ENCODE measurements at places on chromosomes 12 and 14. TPM values are rescaled to one million over a fixed set of nuclear protein-coding genes. Genes with fewer than 3 reads are reported as not detected.
A peak's percentile ranks its signal among the peaks of the same experiment; 100 is the strongest.

The LRP1-AS gene
- not detected for total RNA-seq

The APOF gene
- total RNA-seq = not detected

The TAS2R30 gene
- 1.1 TPM for total RNA-seq

The TDRD9 gene
- 0.16 TPM for total RNA-seq

DNA sequence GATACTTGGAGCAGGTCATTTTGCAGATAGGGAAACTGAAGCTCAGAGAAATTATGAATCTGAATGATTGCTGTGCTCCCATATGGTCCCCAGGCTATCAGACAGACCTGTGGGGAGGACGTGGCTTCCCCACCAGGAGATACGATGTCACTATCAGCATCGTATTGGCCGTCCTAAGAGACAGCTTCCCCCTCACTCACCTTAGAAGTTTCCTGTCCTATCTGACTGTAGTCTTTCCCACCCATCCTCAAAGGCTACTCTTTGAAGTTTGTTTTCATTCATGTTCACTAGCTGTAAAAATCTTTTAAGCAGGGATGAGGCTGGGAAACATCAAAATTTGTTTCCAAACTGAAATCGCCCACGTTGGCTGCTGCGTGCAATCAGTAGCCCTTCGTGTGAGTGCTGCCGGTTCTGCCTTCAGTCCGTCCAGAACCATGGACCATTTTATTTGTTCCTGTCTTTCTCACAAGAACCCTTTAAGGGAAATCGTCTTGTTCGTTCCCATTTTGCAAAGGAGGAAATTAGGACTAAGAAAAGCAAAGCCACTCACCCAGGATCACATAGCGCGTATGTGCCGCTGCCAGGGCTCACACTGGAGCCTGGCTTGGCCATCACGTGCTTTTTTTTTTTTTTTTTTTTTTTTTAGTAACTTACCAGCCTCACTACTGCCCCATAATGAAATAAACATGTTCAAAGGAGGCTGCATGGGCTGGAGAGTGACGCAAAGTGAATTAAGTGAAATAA lies 1.0 kb upstream of the KDM2B start:
- ATAC-seq = no peak

DNA sequence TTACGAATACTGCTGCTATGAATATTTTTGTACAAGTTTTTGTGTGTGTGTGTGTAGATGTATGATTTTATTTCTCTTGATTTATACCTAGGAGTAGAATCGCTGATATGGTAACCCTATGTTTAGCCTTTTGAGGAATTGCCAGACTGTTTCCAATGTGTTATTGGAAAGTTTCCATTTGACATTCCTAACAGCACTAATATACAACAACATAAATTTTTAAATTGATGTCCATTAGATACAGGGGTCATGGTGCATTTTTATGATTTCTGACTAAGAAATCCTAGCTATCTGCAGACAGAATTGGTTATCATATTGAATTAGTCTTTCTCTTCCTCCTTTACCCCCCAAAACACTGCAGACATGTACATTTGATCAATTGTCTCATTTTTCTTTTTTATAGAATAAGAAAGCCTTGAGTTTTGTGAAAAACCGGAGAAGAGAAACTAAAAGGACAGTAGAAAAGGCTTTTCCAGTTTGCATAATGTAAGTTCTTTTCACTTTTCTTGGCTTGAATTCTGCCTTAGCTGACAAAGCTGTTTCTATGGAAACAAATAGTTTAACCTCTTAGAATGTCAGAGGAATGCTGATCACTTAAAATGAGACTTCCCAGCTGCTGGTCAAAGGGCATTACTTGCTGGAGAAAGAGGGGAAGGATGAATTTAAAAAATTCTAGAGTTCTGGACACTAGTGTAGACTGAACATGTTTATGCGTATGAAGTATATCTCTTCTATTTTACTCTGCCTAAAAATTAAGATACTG lies 28.2 kb downstream of the PALS1 start:
- no peak for ATAC-seq

GRCh38 chr12:88150063-88150462 lies 8.0 kb downstream of the TMTC3 start:
- no peak for ATAC-seq

DNA sequence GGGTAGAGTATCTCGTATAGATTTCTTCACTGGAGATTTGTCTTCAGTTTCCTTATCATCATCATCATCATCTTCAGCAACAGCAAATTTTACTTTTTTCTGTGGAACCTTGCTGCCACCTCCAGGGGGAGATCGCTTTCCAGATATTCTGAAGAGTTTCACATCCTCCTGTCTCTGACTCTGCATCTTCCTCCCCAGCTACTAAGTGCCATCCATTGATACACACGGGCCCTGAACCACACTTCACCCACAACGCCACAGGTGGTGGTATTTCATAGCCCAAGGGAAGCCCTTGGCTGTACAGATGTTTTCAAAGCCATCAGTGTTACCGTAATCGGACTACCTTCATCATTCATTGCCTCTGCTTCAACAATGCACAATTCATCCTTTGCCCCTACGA lies 82.2 kb downstream of the PPP2R5C start:
- peak; percentile 58 for ATAC-seq

DNA sequence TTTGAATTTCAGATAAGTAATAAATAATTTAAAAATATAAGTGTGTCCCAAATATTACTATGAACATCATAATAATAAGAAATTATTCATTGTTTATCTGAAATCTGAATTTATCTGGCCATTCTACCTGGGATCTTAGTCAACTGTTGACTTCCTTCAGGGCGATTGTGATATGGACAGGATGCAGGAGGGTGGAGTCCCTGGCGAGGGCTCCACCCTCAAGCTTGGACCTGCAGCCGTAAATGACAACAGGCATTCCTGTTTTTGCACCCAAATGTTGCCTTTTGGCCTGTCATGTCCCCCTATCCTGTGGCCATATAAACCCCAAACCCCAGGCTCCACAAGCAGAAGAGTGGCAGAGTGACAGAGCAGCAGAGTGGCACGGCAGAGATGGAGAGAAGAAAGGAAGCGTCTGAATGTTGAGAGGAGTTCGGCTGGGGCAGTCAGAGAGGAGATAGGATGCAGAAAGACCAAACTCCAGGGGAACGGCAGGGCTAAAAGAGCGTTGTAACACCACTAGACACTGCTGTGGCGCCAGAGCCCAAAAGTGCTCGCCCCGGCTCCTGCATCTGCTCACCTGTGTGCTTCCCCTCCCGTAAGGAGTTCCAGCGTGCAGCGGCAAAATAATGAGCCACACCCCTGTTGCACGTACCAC lies 39.4 kb upstream of the FUT8 start:
- peak; percentile 52 for ATAC-seq

- peak; percentile 57 for ATAC-seq
Measured at GRCh38 chr14:75675265-75675960, 14.4 kb downstream of the TTLL5 start.

DNA sequence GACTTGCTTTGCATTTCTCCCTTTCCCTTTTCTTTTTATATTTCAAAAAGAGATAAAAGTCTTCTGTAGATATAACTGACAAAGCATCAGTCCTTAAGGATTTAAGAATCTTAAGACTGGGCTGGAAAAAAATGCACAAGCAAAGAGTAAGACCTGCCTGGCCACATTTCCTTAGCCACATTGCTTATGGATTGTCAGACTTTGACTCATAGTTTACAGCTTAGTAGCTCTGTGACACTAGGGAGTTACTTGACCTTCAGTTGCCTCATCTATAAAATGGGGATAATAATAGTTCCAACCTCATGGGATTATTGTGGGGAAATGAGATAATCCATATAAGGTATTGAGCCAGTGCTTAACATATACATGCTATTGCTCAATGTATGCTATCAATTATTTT lies 66.4 kb upstream of the STK38L start:
- ATAC-seq = peak; percentile 68

GRCh38 chr14:65075628-65076325 lies 26.5 kb downstream of the MAX start:
- no peak for ATAC-seq

GRCh38 chr12:108635201-108635996 lies 1.7 kb upstream of the SELPLG start:
- ATAC-seq = peak; percentile 21

GRCh38 chr12:6362403-6362802 lies 13.0 kb downstream of the SCNN1A start:
- ATAC-seq = no peak
